ENCODE measurements at places on chromosomes 2 and 18. TPM values are rescaled to one million over a fixed set of nuclear protein-coding genes. Genes with fewer than 3 reads are reported as not detected.

UGT1A8 gene
- not detected for polyA plus RNA-seq

RAB6C gene
- not detected for polyA plus RNA-seq

FZD7 gene
- polyA plus RNA-seq: not detected

DNA sequence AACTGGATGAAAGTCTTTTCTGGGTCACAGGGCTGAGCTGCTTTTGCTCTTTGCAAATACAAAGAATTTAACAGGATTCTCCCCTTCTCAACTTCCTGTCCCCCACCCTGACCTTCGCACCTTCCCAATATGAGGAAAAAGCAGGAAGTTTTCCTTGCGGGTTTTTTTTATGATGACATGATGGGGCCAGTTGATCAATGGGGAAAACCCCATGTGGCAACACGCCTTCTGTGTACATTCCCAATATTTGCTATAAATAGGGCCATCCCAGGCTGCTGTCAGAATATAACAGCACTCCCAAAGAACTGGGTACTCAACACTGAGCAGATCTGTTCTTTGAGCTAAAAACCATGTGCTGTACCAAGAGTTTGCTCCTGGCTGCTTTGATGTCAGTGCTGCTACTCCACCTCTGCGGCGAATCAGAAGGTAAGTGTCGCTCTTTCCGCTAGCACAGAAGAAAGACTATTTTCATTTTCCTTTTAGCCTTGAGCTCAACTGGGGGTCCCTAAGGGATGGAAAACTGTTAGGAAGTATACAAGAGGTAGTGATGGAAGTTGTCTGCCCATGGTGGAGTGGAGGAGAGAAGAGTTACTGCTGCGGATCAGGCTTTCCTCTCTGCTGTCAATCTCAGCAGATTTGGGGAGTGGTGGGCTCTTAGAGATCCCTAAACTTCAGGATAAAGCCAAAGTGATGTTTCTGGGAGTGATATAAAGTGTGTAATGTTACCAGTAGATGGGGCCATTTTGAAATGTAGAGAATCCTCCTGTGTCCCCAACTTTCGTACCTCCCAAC, at the start of gene CCL20:
Gene CCL20 (plus strand): TSS at position 281 of the 792 bp plus-strand sequence. CDS start 70 bp downstream, at position 351.
- no peaks in the 10 kb centered on the region for H3K4me1 ChIP-seq
- no peak within 1 kb of the TSS for H3K4me3 ChIP-seq
- H3K36me3 ChIP-seq: no peaks in the 10 kb centered on the region
- no peak for DNase-seq

DNA sequence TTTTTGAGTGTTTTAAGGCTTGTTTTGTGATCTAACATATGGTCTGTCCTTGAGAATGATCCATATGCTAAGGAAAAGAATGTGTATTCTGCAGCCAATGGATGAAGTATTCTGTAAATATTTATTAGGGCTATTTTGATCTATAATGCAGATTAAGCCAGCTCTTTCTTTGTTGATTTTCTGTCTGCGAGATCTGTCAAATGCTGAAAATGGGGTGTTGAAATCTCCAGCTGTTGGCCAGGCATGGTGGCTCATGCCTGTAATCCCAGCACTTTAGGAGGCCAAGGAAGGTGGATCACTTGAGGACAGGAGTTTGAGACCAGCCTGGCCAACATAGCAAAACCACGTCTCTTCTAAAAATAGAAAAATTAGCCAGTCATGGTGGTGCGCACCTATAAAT, 132.7 kb downstream of the DIS3L2 start:
- DNase-seq: no peak
- peaks cover 10% of the 10 kb centered on the region for H3K36me3 ChIP-seq
- H3K4me3 ChIP-seq: no peak overlapping the region
- H3K27me3 ChIP-seq: no peaks in the 10 kb centered on the region

DNA sequence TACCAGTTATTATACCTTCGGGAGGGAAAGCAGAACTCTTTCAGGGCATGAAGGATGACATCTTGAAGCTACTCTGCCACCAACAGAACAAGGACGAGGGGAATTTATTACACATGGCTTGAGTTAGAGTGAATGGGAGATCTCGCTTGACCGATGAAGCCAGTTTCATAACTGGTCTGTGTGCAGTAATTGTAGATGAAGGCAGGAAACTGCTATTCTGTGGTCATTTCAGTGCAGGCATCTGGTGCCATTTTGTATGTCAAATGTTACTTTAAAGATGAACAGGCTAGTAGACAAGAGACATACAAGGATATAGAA, 20.5 kb downstream of the GREB1 start:
- H3K4me3 ChIP-seq: no peak overlapping the region
- no peak for DNase-seq
- H3K27ac ChIP-seq: no peak overlapping the region
- peaks cover 4% of the 10 kb centered on the region for H3K27me3 ChIP-seq

DNA sequence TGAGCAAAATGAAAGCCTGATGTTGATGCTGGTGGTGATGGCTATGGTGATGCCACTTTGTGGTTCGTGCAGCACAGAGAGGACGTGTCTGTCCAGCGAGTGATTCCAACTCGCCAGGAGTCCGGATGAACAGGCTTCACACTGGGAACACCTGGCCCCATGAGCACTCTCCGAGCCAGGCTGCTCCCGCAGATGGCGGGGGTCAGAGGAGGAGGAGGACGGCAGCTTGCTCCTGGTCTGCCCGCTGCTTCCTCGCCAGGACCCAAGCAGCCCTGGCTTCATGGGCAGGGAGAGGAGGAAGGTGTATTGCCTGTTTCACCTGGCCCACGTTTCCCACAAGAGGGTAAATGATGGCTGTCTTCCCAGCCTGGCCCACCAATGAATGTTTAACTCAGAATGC, 121.6 kb downstream of the MTCL1 start:
- DNase-seq: no peak
- H3K27ac ChIP-seq: no peak overlapping the region
- no peaks in the 10 kb centered on the region for H3K27me3 ChIP-seq
- no peaks in the 10 kb centered on the region for H3K36me3 ChIP-seq

Data from CD8-positive, alpha-beta memory T cell (primary cell).